ENCODE measurements at places on chromosomes 3 and 15.

DNA sequence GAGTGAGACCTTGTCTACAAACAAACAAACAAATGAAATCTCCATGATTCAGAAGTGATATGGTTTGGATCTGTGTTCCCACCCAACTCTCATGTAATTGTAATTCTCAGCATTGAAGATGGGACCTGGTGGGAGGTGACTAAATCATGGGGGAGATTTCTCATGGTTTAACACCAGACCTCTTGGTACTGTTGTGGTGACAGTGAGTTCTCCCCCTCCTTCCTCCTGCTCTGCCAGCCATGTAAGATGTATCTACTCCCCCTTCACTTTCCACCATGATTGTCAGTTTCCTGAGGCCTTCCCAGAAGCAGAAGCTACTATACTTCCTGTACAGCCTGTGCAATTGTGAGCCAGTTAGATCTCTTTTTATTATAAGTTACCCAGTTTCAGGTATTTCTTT is 438.4 kb upstream of the THBS1 start:
- DNase-seq, result peak; percentile 29

- DNase-seq, result no peak
These were observed 107.1 kb downstream of the STT3B start for GRCh38 chr3:31639828-31640227.

GRCh38 chr15:94059013-94059587 is 172.3 kb upstream of the MCTP2 start:
- DNase-seq, result no peak

DNA sequence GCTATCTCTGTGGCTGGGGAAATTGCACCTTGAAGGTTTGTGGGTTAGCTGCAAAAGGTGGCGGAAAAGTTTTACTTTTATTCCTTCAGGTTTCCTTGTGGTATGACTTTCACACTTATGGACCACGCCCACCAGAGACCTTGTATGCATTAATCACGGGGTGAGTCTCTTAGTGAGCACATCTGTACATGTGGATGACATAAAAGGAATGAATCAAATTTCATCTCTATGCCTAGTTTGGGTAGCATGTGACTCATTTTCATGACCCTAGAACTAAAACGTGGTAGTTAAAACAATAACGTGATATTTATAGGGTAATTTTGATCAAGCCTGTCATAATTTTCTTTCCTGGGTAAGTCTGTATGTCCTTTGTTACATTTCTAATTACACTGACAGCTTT is 141.7 kb downstream of the PDCD6IP start:
- DNase-seq, result no peak

All from CMK (cell line).